ENCODE measurements at places on chromosomes 7 and 10. TPM values are rescaled to one million over a fixed set of nuclear protein-coding genes. Genes with fewer than 3 reads are reported as not detected.

The HOXA1 gene
- not detected for total RNA-seq

- no peak for DNase-seq
- peaks cover 2% of the 10 kb centered on the region for H3K4me1 ChIP-seq
- H3K27ac ChIP-seq: no peak overlapping the region
- no peaks in the 10 kb centered on the region for H3K36me3 ChIP-seq
Measured at GRCh38 chr7:116653204-116653603, 18.8 kb upstream of the MET start.

- H3K36me3 ChIP-seq: no peaks in the 10 kb centered on the region
- H3K4me1 ChIP-seq: peaks cover 12% of the 10 kb centered on the region
- no peak overlapping the region for H3K27ac ChIP-seq
- peaks cover 32% of the 10 kb centered on the region for H3K27me3 ChIP-seq
- no peak overlapping the region for H3K4me3 ChIP-seq
- DNase-seq: no peak
Measured at GRCh38 chr10:6195846-6196245, 6.9 kb upstream of the PFKFB3 start.

DNA sequence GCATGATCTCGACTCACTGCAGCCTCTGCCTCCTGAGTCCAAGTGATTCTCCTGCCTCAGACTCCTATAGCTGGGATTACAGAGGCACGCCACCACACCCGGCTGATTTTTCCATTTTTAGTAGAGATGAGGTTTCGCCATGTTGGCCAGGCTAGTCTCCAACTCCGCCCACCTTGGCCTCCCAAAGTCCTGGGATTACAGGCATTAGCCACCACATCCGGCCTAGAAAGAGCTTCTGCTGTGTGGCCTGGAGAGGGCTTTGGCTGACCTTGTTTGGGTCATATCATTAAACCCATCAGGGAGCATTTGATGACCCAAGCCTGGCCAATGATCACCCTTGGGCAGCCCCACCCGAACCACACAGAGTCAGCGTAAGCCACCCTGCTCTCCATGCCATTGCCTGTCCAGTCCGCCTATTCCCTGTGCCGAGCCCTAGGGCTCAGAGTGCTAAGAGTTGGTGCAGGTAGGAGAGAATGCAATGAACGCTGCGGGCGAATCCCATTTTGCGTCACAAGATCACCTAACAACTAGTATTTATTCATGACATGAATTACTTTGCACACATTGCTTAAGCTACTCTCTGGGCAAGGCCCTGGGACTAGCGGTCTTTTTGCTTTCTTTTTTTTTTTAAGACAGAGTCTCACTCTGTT is 22.3 kb upstream of the GDI2 start:
- H3K27me3 ChIP-seq: no peaks in the 10 kb centered on the region
- H3K27ac ChIP-seq: no peak overlapping the region
- DNase-seq: no peak
- H3K36me3 ChIP-seq: no peaks in the 10 kb centered on the region

The SPDYE2 gene
- 0.15 TPM for total RNA-seq

DNA sequence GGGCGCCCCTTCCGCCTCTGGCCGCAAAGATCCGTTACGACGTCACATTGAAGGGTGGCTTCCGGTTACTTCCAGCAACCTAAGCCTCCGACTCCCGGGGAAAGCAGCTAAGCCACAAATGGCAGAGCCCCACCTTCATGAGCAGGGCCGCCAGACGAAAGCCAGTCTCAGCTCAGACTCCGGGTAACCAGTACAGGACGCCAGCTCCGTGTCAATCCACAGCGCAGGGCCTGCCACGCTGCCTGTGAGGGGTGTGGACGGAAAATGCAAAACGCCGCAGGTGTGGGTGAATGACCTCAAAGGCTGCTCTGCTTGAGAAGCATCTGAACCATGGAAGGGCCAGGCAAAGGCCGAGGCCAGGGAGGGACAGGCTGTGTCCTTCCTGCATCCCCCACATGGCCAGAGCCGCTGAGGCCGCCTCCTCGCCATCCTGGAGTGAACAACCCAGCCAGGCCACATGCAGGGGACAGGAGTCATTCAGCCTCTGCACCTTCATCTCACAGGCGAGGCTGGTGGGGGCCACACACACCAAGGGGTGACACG is 53.5 kb upstream of the PPP2R2D start:
- H3K36me3 ChIP-seq: no peaks in the 10 kb centered on the region
- H3K4me3 ChIP-seq: no peak overlapping the region
- no peaks in the 10 kb centered on the region for H3K27me3 ChIP-seq
- H3K4me1 ChIP-seq: no peaks in the 10 kb centered on the region
- no peak overlapping the region for H3K27ac ChIP-seq
- no peak for DNase-seq

GRCh38 chr10:100745882-100746783 is 751 bp downstream of the PAX2 start:
- no peak overlapping the region for H3K27ac ChIP-seq
- H3K4me3 ChIP-seq: peak overlapping the region; percentile 64
- DNase-seq: peak; percentile 61
- H3K27me3 ChIP-seq: peaks cover 96% of the 10 kb centered on the region
- peaks cover 55% of the 10 kb centered on the region for H3K4me1 ChIP-seq
- no peaks in the 10 kb centered on the region for H3K36me3 ChIP-seq

- no peak overlapping the region for H3K4me3 ChIP-seq
- peak overlapping the region; percentile 57 for H3K27ac ChIP-seq
- H3K36me3 ChIP-seq: peaks cover 86% of the 10 kb centered on the region
- peak; percentile 6 for DNase-seq
- H3K27me3 ChIP-seq: no peaks in the 10 kb centered on the region
- H3K4me1 ChIP-seq: no peaks in the 10 kb centered on the region
Measured at GRCh38 chr10:124993736-124994451, 52.0 kb downstream of the ZRANB1 start.

The GSDME gene
- 5.8 TPM for total RNA-seq

Data from WTC11 (cell line).